ENCODE measurements at places on chromosomes 13 and 19.

DNA sequence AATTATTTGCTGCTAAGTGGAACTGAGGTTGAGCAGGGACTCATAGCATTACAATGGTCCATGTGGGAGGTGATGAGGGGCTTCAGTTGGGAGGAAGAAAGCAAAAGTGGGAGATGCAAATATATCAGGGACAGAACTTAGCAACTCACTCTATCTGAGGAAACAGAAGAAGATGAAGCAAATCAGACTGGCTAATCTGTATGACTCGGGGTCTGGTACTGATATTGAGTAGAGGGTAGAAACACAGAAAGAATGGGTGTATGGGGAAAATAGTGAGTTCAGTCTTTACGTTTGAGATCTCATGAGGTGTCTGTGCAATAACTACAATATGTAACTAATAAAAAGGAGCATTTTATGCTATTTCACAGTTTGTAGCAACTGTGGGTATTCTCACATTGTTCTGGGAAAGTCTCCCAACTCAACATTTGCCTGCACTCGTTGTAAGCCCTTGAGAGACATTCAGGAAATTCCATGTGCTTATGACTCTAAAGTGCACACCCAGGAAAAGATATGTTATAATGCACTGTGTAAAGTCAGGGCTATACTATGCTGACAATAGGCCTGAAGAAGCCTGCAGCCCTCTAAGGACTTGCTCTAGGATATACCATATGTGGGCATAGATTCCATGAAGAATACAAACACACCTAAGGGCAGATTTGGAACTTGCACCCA, 183.5 kb downstream of the SPRY2 start:
- DNase-seq: no peak

GRCh38 chr13:97235549-97236231, 13.6 kb downstream of the MBNL2 start:
- DNase-seq: no peak

DNA sequence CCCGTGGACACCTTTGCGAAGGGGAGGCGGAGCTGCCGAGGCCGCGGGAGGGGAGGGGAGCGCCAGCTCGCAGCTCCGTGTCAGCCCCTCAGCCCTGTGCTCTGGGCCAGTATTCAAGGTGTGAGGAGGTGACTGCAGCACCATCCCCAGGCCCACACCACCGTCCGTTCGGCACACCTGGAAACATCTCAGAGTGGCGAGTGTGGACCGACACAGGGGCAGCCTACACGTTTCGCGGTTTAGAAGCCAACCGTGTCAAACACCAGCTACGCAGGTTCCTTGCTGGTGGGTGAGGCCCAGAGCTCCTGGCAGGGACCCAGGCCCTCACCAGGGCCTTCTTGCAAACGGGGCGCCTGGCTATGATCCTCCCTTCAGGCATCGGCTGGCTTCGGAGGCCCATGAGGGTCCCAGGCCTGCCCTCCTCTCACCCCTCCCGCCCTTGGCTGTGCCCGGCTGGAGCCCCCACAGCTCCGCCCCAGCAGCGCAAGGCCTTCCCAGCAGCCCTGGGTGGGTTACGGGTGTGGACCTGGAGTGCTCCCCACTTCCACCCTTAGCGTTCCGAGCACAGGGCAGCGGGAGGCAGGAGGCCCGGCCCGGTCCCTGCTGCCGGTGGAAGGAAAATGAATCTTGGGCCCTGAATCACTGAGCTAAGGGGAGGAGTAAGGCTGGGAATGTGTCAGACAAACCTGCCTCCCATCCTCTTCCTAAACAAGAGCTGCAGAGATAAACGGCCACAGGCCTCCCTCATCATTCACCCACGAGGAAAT, 1.2 kb downstream of the C13orf46 start:
- no peak for DNase-seq

DNA sequence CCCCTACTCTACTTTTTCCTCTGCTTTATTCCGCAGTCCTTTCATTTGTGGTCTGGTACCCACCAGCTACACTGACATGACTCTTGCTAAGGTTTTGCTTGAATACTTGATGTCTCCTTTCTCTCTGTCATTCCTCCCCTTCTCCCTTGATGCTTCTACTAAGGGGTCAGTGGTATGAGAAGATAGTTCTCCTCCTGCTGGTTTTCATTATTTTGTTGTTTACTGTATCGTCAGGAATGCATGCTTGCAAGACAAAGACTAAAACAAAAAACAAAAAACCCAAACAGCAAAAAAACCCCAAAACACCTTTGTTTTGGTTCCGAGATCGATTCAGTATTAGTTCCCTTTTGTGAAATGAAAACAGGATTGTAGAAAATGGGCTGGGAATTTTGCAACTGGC, 59.5 kb downstream of the PCCA start:
- no peak for DNase-seq

DNA sequence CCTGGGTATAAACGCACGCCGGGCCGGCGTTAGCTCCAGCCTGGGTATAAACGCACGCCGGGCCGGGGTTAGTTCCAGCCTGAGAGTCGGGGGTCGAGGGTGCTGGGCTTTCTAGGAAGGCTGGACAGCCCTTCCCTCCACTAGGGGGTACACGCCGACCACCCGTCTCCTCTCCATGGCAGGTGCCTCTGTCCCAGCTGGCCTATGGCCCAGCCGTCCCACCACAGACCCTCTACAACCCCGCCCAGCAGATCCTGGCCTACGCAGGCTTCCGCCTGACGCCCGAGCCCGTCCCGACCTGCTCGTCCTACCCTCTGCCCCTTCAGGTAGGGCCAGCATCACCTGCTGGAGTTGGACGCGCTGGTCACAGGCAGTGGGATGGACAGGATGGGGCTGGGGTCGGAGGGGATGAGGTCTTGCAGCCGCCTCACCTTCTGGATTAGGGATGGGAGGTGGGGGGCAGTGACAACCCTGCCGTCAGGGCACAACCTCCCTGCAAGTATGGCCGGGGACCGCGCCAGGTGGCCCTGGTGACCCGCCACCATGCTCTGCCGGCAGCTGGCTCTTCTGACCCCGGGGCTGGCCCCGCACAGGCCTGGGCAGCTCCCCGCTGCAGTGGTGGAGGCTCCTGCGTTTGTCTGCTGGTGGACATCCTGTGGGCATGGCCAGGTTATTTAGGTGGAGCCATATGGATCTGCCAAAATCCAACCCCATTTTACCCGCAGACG, 45.8 kb downstream of the TMEM255B start:
- DNase-seq: no peak

GRCh38 chr13:97495678-97496077, 61.7 kb downstream of the RAP2A start:
- DNase-seq: no peak

DNA sequence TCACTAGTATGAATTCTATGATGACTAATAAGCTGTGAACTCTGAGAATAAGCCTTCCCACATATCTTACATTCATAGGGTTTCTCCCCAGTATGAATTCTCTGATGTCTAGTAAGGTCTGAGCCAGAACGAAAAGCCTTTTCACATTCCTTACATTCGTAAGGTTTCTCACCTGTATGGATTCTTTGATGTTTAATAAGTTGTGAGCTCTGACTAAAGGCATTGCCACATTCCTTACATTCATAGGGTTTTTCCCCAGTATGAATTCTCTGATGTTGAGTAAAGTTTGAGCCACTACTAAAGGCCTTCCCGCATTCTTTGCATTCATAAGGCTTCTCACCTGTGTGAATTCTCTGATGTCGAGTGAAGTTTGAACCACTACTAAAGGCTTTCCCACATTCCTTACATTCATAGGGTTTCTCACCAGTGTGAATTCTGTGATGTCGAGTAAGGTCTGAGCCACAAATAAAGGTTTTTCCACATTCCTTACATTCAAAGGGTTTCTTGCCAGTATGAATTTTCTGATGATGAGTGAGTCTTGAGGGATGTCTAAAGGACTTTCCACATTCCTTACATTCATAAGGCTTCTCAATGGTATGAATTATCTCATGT, 30.7 kb upstream of the ZFP82 start:
- no peak for DNase-seq

GRCh38 chr13:80563439-80563838, 222.5 kb upstream of the SPRY2 start:
- no peak for DNase-seq

- DNase-seq: peak; percentile 76
Measured at GRCh38 chr19:55640043-55640576, 692 bp upstream of the ZNF580 start.

DNA sequence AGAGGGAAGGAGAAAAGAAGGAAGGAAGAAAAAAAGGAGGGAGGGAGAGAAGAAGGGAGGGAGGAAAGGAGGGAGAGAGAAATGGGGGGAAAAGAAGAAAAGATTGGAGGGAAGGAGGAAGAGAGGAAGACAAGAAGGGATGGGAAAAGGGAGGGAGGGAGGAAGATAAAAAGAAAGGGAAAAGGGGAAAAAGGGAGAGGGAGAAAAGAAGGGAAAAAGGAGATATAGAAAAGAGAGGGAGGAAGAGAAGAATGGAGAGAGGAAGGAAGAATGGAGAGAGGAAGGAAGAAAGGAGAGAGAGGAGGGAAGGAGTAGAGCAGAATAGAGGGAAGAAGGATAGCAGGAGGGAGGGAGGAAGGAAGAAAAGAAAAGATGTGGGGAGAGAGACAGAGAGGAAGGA, 334.6 kb downstream of the TSHZ3 start:
- no peak for DNase-seq

GRCh38 chr13:81383444-81383843, 1042.5 kb upstream of the SPRY2 start:
- DNase-seq: no peak

DNA sequence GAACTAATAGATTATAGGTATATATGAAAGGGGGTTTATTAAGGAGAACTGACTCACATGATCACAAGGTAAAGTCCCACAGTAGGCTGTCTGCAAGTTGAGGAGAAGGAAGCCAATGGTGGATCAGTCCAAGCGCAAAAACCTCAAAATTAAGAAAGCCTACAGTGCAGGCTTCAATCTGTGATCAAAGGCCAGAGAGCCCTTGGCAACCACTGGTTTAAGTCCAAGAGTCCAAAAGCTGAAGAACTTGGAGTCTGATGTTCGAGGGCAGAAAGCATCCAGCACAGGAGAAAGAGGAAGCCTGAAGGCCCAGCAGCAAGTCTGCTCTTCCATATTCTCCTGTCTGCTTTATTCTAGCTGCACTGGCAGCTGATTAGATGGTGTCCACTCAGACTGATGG, 721.3 kb upstream of the PCDH9 start:
- no peak for DNase-seq

DNA sequence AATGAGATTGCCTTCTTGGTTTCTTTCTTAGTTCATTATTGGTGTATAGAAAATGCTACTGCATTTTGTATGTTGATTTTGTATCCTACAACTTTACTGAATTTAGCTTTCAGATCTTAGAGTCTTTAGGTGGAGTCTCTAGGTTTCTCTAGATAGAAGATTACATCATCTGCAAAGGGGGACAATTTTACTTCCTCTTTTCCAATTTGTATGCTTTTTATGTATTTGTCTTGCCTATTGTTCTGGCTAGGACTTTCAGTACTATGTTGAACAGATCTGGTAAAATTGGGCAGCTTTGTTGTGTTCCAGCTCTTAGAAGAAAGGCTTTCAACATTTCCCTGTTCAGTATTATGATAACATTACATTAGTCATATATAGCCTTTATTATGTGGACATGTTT, 101.0 kb upstream of the SPRY2 start:
- DNase-seq: no peak

DNA sequence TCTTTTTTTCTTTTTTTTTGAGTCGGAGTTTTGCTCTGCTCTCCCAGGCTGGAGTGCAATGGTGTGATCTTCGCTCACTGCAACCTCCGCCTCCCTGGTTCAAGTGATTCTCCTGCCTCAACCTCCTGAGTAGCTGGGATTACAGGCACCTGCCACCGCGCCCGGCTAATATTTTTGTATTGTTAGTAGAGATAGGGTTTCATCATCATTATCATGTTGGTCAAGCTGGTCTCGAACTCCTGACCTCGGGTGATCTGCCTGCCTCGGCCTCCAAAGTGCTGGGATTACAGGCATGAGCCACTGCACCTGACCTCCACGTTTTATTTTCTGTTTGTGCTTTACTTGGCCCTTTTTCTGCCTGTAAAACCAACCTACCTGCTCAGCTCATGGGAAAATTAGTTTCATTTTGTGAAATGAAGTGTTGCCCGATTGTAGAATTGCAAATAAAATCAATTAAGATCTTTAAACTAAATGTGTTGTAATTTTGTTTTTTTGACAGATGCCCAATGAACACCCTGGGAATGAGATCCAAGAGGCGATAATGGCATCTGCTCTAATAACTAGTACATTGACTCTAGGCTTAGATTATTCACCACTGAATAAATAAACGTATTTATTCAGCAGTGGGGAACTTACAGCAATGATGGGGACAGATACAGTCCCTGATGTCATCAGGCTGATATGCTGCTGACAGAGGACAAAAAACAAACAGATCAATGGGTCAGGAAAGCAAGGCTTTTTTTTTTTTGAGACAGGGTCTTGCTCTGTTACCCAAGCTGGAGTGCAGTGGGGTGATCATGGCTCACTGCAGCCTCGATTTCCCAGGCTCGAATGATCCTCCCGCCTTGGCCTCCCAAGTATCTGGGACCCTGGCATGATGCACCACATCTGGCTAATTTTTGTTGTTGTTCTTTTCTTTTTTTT, 2.2 kb upstream of the RAB11B start:
- no peak for DNase-seq

GRCh38 chr19:16202320-16203255, 4.9 kb downstream of the AP1M1 start:
- peak; percentile 24 for DNase-seq

- DNase-seq: no peak
Measured at GRCh38 chr19:7348587-7349230, at the start of gene ARHGEF18. Gene ARHGEF18 (plus strand): TSS chr19:7348937. CDS start chr19:7362891, 13,954 bp downstream.

- no peak for DNase-seq
Measured at GRCh38 chr13:22883956-22884355, 296.8 kb upstream of the SGCG start.

- no peak for DNase-seq
Measured at GRCh38 chr19:42323473-42323851, 2.0 kb upstream of the MEGF8 start.

DNA sequence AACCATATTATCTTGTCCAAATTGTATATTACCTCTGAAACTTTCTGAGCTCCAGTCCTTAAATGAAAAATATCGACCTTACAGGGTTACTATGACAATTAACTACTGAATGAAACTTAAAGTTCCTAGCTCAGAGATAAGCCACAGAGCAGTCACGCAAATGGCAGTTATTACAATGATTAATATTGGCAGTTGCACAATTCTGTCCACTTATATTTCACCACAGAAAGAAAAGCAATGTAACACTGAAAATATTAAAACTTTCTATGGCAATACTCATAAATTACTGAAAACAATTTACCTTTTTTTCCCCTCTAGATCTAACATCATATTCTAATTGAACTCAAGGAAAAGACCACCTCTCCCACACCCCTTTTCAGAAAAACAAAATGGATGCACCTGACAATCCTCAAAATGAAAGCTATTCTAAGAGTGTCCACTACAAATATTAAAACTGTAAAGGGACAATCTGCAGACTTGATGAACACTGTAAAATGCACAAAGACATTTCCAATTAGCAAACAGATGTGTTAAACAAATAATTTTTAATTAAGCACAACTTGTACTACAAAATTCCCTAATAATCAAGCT, 14.6 kb downstream of the LNX2 start:
- DNase-seq: peak; percentile 56

GRCh38 chr13:97342136-97342535, 91.8 kb upstream of the RAP2A start:
- DNase-seq: no peak
